ENCODE measurements at places on chromosomes 13 and 19.

DNA sequence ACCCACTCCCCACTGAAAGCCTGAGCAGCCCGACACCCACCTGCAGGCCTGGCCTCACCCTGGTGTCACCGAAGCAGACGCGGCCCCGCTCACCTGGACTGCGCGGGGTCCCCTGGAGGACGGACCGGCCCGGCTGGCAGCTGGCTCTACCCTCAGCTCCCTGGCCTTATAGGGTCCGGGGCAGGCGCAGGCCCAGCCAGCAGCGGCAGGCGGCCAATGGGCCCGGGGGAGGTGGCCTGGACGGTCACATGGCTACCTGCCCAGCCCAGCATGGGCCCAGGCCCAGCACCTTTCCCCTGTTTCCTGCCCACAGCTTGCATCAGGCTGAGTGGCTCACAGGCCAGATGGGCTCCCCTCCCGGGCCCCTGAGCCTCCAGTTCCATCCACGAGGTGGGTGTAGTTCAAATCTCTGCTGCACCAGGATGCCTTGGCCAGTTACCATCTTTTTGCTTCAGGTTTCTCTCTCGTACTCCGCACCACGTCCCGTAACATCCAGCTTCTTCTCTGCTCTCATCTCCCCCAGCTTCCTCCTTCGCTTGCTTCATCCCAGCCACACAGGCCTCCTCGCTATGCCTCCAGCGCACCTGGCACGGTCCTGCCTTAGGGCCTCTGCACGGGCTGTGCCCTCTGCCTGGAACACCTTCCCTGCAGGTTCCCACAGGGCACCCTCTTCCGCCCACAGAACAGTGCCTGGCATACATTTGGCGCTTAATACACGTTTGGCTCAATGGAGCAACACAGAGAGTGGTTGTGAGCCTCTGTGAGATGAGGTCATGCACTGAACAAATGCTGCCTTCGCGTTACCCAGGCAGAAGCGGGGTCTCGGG lies at the start of gene PLIN4:
Gene PLIN4 (minus strand): TSS at position 142 of the 827 bp plus-strand sequence. CDS start 214 bp downstream, outside the sequence.
- no peaks in the 10 kb centered on the region for H3K36me3 ChIP-seq
- peak within 1 kb of the TSS; percentile 61 for H3K4me3 ChIP-seq
- peaks cover 10% of the 10 kb centered on the region for H3K4me1 ChIP-seq
- peak; percentile 74 for DNase-seq
- H3K27ac ChIP-seq, result peak within 1 kb of the TSS; percentile 72
- H3K27me3 ChIP-seq, result no peaks in the 10 kb centered on the region

GRCh38 chr13:47853236-47853635 lies 147.8 kb downstream of the SUCLA2 start:
- no peaks in the 10 kb centered on the region for H3K27me3 ChIP-seq
- no peak overlapping the region for H3K27ac ChIP-seq
- no peaks in the 10 kb centered on the region for H3K36me3 ChIP-seq

- no peaks in the 10 kb centered on the region for H3K4me1 ChIP-seq
- no peaks in the 10 kb centered on the region for H3K27me3 ChIP-seq
- H3K36me3 ChIP-seq, result no peaks in the 10 kb centered on the region
- H3K4me3 ChIP-seq, result no peak overlapping the region
- H3K27ac ChIP-seq, result no peak overlapping the region
- no peak for DNase-seq
Measured at GRCh38 chr13:72508392-72508791, 219.0 kb downstream of the MZT1 start.

DNA sequence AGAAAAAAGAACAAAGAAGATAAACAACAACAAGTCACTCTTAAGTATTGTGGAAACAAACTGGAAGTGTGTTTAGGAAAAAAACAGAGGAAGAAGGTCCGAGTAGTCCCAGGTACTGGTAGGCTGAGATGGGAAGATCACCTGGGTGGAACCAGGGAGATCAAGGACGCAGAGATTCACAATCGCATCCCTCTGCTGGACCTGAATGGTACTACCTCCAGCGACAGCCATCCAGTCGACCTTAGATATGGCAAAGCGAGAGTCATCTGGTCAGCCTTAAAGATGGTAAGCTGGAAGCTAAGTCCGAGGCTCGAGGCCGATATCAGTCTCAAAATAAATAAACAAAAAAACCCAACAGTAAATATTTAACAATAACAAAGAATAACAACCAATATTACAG lies 44.9 kb upstream of the ZNF91 start:
- no peaks in the 10 kb centered on the region for H3K27me3 ChIP-seq
- no peak overlapping the region for H3K27ac ChIP-seq
- no peak for DNase-seq
- no peak overlapping the region for H3K4me3 ChIP-seq
- no peaks in the 10 kb centered on the region for H3K36me3 ChIP-seq

- H3K36me3 ChIP-seq, result no peaks in the 10 kb centered on the region
- H3K4me1 ChIP-seq, result peaks cover 7% of the 10 kb centered on the region
- no peak for DNase-seq
Measured at GRCh38 chr19:3192228-3192635, 6.5 kb downstream of the NCLN start.

DNA sequence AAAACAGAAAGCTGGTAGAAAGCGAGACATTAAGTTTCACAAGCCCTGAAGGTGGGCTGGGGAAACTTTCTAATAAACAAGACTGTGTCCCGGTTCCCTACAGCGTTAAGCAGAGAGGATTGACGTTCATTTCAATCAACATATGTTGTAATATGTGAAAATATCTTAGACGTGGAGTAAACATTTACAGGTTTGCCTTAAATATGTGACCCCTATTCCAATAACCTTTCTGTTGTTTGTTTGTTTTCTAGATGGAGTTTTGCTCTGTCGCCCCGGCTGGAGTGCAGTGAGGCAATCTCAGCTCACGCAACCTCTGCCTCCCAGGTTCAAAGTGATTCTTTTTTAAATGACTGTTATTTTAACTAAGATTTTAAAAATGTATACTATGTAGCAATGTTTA lies 526.2 kb downstream of the SUCLA2 start:
- H3K36me3 ChIP-seq, result no peaks in the 10 kb centered on the region
- H3K27ac ChIP-seq, result no peak overlapping the region
- H3K4me3 ChIP-seq, result no peak overlapping the region
- H3K27me3 ChIP-seq, result no peaks in the 10 kb centered on the region

GRCh38 chr13:47337781-47338507 lies 441.1 kb upstream of the HTR2A start:
- no peak for DNase-seq
- H3K4me1 ChIP-seq, result no peaks in the 10 kb centered on the region
- H3K27me3 ChIP-seq, result no peaks in the 10 kb centered on the region
- H3K27ac ChIP-seq, result no peak overlapping the region

- H3K27me3 ChIP-seq, result no peaks in the 10 kb centered on the region
- no peak for DNase-seq
- no peaks in the 10 kb centered on the region for H3K4me1 ChIP-seq
- H3K36me3 ChIP-seq, result no peaks in the 10 kb centered on the region
- no peak overlapping the region for H3K4me3 ChIP-seq
Measured at GRCh38 chr19:17671906-17672305, 16.2 kb downstream of the UNC13A start.

DNA sequence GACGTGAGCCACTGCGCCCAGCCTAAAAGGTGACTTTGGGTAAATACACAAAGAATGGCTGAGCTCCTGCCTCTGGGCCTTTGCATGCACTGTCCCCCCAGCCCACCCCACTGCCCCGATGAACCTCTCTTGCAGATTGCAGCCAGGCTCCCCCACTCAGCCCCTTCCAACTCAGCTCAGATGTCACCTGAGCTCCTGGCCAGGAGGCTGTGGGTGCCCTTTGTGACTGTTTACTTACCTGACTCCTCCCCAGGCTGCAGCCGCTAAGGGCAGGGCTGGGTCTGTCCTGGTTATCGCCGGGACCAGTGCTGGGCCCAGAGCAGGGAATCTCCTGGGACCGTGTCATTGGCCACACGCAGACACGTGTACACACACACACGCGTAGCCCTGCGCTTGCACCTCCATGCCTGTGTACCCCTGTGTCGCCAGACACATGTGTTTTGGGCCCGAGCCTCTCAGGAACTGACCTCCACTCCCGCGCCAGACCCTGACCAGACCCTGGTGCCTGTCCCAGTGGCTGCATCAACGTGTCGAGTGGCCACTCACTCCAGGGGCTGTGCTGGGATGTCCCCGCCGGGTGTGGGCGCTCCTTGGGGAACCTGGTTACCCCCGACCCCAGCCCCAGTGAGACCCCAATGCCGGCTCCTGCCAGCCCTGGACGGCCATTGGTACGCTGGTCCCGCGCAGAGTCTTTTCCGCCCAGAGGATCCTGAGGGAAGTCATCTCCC lies 18.7 kb downstream of the EFNA2 start:
- no peak for DNase-seq
- H3K4me1 ChIP-seq, result no peaks in the 10 kb centered on the region
- H3K27me3 ChIP-seq, result peaks cover 9% of the 10 kb centered on the region
- H3K36me3 ChIP-seq, result no peaks in the 10 kb centered on the region
- H3K27ac ChIP-seq, result no peak overlapping the region

- no peak overlapping the region for H3K4me3 ChIP-seq
- no peaks in the 10 kb centered on the region for H3K4me1 ChIP-seq
- H3K27ac ChIP-seq, result no peak overlapping the region
- H3K27me3 ChIP-seq, result no peaks in the 10 kb centered on the region
Measured at GRCh38 chr13:73365252-73365651, 306.4 kb downstream of the KLF5 start.

DNA sequence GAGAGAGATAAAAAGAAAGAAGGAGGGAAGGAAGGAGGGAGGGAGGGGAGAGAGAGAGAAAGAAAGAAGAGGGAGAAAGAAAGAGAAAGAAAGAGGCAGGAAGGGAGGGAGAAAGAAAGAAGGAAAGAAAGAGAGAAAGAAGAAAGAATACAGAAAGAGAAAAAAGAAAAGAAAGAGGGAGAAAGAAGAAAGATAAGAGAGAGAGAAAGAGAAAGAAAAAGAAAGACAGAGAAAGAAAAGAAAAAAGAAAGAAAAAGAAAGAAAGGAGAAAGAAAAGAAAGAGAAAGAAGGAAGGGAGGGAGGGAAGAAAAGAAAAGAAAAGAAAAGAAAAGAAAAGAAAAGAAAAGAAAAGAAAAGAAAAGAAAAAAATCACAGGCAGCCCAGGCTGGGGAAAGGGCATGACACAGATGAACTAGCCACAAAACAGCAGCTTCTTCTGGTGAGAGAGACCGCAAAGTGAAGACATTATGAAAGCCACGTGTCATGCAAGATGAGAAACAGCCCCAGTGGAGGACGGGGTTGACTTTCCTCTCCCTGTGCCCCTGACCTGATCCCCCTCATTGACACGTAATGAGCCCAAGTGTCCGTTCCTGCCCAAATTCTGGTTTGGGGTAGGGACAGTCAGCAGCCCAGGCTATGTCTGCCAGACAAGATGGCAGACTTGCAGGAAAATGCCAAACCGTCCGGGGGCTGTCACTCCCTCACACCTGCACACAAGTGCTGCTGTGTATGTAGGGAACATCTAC lies 102.1 kb downstream of the INSR start:
- H3K4me3 ChIP-seq, result no peak overlapping the region
- DNase-seq, result no peak
- H3K4me1 ChIP-seq, result no peaks in the 10 kb centered on the region
- no peaks in the 10 kb centered on the region for H3K36me3 ChIP-seq

DNA sequence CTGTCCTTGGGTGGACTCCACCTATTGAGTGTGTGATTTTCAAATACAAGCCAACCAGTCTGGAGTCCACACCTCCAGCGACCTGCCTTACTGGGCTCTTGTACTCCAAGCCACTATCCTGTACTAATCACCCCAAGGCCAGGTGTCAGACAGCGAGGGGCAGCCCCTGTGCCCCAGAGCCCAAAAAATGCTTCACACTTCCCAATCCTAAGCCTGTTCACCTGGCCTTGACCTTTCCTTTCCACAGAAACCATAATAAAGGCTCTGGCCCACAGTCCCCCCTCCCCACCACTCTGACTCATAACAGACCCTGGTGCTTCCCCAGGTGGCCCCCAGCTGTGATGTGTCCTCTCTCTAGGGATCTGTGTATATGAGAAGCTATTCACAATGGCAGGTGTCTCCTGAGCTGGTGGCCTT lies 3.9 kb downstream of the CD209 start:
- DNase-seq, result no peak
- no peaks in the 10 kb centered on the region for H3K36me3 ChIP-seq
- no peak overlapping the region for H3K4me3 ChIP-seq
- H3K4me1 ChIP-seq, result no peaks in the 10 kb centered on the region
- H3K27me3 ChIP-seq, result no peaks in the 10 kb centered on the region

- H3K4me1 ChIP-seq, result no peaks in the 10 kb centered on the region
- no peak for DNase-seq
- no peak overlapping the region for H3K27ac ChIP-seq
Measured at GRCh38 chr19:38326591-38326990, 6.9 kb downstream of the KCNK6 start.

GRCh38 chr19:29031216-29031615 lies 181.7 kb downstream of the UQCRFS1 start:
- H3K36me3 ChIP-seq, result no peaks in the 10 kb centered on the region
- no peak overlapping the region for H3K27ac ChIP-seq
- no peak for DNase-seq
- H3K4me1 ChIP-seq, result no peaks in the 10 kb centered on the region
- H3K27me3 ChIP-seq, result peaks cover 3% of the 10 kb centered on the region
- H3K4me3 ChIP-seq, result no peak overlapping the region

- H3K4me1 ChIP-seq, result peaks cover 16% of the 10 kb centered on the region
- no peaks in the 10 kb centered on the region for H3K27me3 ChIP-seq
- H3K4me3 ChIP-seq, result no peak overlapping the region
- no peaks in the 10 kb centered on the region for H3K36me3 ChIP-seq
- peak overlapping the region; percentile 93 for H3K27ac ChIP-seq
- peak; percentile 89 for DNase-seq
Measured at GRCh38 chr19:38290631-38291147, 13.4 kb upstream of the C19orf33 start.

DNA sequence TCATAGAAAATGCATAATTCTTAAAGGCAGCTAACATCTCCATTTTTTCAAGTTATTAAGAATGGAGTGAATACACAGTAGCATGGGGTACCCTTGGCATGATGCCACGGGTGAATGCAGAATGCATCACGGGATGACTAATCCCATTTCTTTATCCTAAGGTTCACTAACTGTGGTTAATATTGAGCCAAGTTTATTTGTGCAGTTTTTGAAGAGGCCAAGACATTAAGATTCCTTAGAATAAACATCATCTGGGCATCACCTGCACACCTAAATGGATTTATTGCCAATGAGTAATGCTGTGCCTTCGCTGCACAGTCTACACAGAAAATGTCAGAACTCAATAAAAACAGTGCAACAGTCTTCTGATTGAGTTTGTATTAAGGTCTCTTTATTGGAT lies 333.1 kb downstream of the GPC6 start:
- no peak for DNase-seq
- no peaks in the 10 kb centered on the region for H3K4me1 ChIP-seq
- H3K27ac ChIP-seq, result no peak overlapping the region

DNA sequence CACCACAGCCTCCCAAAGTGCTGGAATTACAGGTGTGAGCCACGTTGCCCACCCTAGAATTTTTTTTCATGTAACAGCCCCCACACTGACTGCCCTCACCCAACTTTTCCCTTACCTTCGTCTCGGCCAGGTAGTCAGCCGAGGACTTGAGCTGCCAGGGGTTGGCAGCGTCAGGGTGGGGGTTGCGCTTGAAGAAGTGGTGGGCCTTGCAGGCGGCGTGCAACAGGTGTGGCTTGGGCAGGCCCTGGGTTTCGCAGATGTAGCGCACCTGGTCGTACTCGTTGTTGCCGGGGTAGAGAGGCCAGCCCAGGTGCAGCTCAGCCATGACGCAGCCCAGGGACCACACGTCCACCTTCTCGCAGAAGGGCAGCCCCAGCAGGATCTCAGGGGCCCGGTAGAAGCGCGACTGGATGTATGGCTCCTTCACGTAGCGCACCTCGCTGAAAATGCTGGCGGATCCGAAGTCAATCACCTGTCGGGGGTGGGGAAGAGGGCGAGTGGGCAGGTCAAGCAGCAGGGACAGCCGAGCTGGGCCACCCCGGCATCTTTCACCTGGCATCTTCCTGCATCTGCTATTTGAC lies 6.2 kb downstream of the HIPK4 start:
- no peaks in the 10 kb centered on the region for H3K27me3 ChIP-seq
- H3K4me3 ChIP-seq, result no peak overlapping the region
- no peaks in the 10 kb centered on the region for H3K4me1 ChIP-seq
- H3K27ac ChIP-seq, result no peak overlapping the region
- DNase-seq, result no peak

Data from breast epithelium (tissue), 4 donors.